ENCODE measurements at places on chromosomes 1 and 21.

GRCh38 chr1:48701445-48701844, 75.2 kb downstream of the BEND5 start:
- no peak for DNase-seq

DNA sequence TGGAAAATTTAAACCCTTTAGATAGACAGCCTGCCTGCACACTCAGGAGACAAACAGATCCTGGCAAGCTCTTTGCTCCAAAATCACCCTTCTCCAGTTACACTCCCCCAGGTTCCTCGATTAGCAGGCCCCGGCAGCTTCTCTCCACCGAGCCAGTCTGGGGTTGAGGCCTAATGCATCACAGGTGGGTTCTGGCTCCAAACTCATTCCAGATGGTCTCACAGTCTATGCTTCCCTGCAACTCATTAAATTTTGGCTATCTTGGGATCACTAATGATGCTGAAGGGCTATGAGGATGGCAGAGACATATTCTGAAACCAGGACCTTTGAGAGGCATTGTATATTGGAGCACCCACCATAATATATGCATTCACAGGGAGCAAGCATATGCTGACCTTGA, 559.8 kb upstream of the USP24 start:
- DNase-seq: no peak

- no peak for DNase-seq
Measured at GRCh38 chr1:230407351-230407750, 18.8 kb downstream of the PGBD5 start.

- no peak for DNase-seq
Measured at GRCh38 chr1:81540216-81540615, 260.5 kb upstream of the ADGRL2 start.

Measured in D721Med (cell line).